Panc1 (cell line): ENCODE measurements at places on chromosomes 2 and 18. TPM values are rescaled to one million over a fixed set of nuclear protein-coding genes. Genes with fewer than 3 reads are reported as not detected.

The DLX1 gene
- total RNA-seq: 3.5 TPM

The SPHKAP gene
- not detected for total RNA-seq

The CPO gene
- not detected for total RNA-seq

DNA sequence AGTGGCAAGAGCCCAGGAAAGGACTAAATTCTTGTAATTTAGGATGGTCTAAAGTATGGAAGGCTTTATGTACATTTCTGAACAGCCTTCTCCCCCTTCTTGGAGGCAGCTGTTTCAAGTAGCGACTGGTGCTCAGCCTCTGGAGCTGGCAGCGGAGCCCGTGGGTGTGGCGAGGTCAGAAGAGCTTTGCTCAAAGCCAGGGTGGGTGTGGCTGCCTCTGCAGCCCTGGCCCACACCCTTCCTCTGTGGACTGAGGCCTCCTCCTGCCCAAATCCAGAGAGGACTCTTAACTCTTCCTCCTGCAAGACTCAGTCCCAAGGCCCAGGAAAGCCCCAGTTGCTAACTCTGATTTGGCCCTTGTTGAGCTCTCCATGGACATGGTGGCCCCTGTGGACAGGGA lies 202.1 kb upstream of the REV1 start:
- no peak for DNase-seq

The IRS1 gene
- 27.3 TPM for total RNA-seq

The MYO3B gene
- 0.05 TPM for total RNA-seq

GRCh38 chr2:1940679-1941078 lies 196.4 kb upstream of the PXDN start:
- DNase-seq: no peak

The SMYD1 gene
- total RNA-seq: not detected

The TDRD15 gene
- not detected for total RNA-seq

DNA sequence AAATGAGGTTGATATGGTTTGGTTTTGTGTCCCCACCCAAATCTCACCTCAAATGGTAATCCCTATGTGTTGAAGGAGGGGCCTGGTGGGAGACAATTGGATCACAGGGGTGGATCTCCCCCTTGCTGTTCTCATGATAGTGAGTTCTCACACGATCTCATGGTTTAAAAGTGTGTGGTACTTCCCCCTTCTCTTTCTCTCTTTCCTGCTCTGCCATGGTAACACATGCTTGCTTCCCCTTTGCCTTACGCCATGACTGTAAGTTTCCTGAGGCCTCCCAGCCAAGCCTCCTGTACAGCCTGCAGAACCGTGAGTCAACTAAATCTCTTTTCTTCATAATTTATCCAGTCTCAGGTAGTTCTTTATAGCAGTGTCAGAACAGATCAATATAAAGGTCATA lies 24.7 kb upstream of the FAM124B start:
- no peak for DNase-seq

- no peak for DNase-seq
Measured at GRCh38 chr2:96882906-96883305, 13.0 kb upstream of the SEMA4C start.

The PRSS56 gene
- 0.18 TPM for total RNA-seq

GRCh38 chr18:54983041-54983686 lies 23.9 kb upstream of the CCDC68 start:
- peak; percentile 35 for DNase-seq

DNA sequence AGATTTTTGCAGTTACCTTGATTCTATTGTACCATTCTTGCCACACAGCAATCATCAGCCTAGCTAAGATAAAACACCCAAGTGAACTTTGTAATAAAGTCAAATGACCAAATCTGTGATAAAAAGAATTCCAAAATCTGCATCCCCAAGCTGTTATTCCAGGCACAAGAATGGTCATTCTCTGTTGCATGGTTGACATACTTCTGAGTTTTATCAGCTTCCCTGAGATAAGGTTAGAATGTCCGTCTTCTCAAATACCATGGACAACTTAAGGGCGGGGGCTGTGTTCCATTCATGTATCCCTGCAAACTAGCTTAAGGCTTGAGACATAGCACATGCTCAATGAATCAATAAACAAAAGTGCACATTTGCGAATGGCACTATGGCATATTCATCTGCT lies 8.1 kb upstream of the BMP10 start:
- DNase-seq: no peak

DNA sequence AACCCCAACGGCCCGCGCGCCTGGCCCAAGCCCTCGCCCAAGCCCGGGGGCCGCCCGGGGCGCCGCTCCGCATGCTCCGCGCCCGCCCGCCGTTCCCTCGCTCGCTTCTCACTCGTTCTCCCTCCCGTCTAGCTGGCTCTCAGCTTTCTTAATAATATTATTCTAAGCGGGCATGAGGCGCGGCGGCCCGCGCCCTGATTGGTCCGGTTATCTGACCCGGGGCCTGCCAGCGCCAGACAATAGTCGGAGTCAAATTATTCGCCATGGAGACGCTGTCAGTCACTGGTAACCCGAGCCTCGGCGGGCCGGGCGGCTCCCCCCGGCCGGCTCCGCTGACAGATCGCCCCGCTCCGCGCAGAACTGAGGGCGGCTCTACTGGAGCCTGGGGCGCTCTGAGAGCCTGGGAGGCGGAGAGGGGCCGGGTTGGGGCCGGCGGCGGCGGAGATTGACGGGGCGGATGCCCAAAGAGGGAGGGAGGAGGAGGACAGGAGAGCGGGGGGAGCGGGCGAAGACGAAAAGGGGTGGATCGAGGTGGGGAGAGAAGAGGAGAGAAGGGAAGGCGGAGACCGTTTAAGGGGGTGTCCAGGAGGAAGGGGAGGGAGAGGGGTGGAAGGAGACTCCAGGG lies at the start of gene SIX2:
Gene SIX2 (minus strand): TSS at position 150 of the 625 bp plus-strand sequence. CDS start 342 bp downstream, outside the sequence.
- no peak for DNase-seq

DNA sequence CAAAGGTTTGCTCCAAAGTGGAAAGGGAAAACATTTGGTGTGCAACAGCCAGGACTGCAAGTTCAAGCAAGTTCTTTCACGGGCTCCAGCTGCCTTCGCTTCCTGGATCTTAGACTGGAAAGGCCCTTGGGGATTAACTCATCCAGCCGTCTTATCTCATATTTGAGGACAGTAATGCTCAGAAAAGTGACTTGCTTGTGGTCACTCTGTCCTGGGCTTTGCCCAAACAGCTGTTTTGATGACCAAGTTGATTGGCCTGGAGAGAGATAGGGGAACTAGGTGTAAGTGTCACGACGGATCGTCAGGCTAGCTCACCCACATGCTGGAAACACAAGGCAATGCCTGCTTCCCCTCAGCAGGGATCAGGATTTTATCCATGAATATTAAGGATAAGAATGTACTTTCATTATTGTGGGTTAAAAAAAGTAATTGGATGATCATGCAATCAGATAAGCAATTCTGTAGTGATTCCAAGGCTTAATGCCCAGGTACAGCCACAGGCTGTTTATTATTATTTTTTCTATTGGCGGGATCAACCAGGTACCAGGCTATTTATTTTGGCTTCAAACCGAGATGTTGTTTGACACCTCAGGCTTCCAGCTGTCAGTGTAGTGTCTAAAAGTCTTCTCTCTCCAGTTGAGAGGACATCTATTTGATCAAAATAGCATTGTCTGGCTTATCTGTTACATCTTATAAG lies 162.5 kb upstream of the EPAS1 start:
- no peak for DNase-seq

DNA sequence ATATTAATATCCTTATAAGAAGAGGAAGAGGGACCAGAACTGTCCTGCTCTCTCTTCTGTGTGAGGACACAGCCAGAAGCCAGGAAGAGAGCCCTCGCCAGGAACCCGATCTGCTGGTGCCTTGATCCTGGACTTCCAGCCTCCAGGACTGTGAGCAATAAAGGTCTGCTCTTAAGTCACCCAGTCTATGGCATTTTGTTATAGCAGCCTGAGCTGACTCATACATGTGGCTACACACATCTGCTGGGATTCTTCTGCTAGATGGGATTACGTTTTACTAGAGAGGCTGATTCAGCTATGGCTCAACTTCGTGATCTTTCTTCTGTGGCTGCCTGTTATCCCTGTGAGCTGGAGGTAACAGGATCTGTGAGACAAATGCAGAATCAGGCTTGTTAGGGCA lies 29.6 kb downstream of the ARL4C start:
- DNase-seq: no peak

GRCh38 chr2:71126957-71127356 lies 3.1 kb downstream of the MCEE start:
- DNase-seq: no peak

DNA sequence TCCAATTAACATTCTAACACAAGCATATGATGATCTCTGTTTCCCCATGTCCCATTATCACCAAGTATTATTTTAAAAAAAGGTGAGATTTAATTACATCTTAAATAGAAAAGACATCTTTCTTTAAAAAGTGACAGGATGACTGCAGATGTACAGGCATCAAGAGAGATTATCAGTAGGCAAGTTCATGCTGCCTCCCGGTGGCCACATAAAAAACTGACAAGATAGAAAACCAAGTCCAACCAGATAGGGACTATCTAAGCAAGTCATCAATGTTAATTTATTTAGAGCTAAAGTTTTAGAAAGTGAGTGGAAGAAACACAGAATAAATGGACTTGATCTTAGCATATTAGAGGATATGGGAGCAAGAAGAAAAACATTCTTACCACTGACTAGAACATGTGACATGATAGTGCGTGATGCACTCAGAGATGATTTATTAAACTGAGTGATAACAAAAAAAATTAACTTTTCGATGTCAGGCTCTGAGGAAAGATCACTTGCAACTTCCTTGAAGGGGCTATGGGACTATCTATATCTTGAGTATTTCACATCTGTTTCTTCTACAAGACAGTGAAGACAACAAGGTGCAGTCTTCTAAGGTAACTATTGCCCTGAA lies 5.4 kb upstream of the TDRD15 start:
- peak; percentile 7 for DNase-seq

- no peak for DNase-seq
Measured at GRCh38 chr2:7835693-7836680, 845.9 kb upstream of the ID2 start.

The VIT gene
- total RNA-seq: 0.77 TPM

The CCDC148 gene
- total RNA-seq: 0.92 TPM

- no peak for DNase-seq
Measured at GRCh38 chr2:226991663-226992062, 155.8 kb downstream of the RHBDD1 start.

DNA sequence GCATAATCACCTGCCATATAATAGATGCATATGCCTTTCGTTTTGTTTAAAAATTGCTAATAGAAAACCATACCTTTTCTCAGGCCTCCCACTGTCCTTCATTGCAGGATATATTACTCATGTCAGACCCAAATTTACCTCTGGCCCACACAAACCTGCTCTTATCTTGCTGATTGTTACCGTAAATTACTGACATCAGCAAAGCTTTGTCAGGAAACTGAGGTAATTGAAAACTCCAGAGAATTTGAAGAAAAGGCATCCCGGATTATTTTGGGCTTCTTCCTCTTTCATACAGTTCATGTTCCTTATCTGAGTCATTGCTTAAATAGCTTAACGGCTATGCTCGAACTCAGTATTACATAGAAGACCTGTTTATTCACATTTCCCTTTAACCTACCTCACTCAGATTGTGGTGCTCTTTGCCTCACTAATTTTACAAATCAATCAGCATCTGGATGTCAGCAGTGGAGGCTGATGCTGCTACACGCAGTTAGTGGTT lies 145.7 kb downstream of the ZEB2 start:
- no peak for DNase-seq

The IL1RL2 gene
- not detected for total RNA-seq

The ATOH8 gene
- 3.8 TPM for total RNA-seq

- no peak for DNase-seq
Measured at GRCh38 chr2:203569677-203570316, 34.7 kb upstream of the RAPH1 start.

DNA sequence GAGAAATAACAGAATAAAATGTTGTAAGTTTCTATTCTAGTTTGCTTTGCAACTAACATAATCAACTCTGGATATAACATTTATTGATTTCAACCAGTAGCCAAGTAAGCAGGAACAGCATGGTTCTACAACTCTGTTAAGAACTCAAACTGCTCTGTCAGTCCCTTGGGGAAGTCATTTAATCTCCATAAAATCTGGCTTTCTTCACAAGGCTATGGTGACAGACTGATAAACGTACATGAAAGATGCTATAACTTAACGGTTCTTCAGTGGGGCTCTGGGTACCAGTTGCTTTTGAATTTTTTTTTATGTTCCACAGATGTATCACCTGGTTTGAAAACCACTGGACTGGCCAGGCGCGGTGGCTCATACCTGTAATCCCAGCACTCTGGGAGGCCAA lies 10.3 kb downstream of the PSME4 start:
- DNase-seq: no peak

- no peak for DNase-seq
Measured at GRCh38 chr2:1823187-1824169, 79.2 kb upstream of the PXDN start.

The DCTN1 gene
- 190 TPM for total RNA-seq

DNA sequence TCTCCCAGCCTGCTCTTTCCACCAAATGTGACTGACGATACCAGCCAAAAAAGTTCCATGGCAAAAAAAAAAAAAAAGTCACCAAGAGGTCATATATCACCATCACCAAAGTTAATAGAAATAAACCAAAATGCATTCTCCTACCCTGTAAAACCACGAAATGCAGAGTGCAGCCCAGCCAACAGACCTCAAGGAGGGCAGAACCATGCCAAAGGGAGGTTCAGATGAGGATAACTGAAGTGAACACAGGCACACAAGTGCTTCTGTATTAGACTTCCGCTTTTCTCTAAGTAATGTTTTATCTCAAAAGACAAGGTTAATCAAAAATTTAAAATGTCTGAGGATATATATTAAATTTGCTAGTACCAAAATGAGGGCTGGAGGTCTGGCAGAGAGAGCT lies 5.5 kb downstream of the SERPINE2 start:
- DNase-seq: no peak

GRCh38 chr2:105604938-105605337 lies 139.8 kb upstream of the NCK2 start:
- no peak for DNase-seq

The TFCP2L1 gene
- 4.9 TPM for total RNA-seq

The MAPK4 gene
- total RNA-seq: not detected

GRCh38 chr2:21658907-21659477 lies 535.2 kb downstream of the TDRD15 start:
- no peak for DNase-seq

The G6PC2 gene
- not detected for total RNA-seq

DNA sequence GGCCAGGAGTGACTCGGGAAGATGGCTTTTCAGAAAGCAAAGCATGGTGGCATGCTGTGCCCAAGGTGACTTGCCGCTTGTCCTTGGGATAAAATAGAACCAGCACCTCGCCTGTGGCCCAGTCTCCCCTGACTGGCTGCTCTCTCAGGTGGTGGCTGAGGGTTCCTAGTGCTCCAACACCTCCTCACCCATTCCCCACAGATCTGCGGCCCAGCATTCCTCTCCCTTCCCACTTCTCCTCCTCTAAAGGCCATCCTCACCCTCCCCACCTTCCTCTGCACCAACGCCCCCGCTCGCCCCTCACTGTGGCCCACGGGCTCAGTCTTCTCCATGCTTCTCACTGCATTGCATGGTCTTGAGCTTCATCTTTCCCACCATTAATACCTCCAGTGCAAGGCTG lies 132.4 kb downstream of the PXDN start:
- no peak for DNase-seq

GRCh38 chr2:172931918-172932520 lies 143.6 kb upstream of the MAP3K20 start:
- peak; percentile 20 for DNase-seq
